ENCODE measurements at places on chromosomes 2 and 18. TPM values are rescaled to one million over a fixed set of nuclear protein-coding genes. Genes with fewer than 3 reads are reported as not detected.

Gene EDAR
- 0.69 TPM for total RNA-seq

- DNase-seq: no peak
Measured at GRCh38 chr2:62806231-62806630, 100.7 kb downstream of the EHBP1 start.

DNA sequence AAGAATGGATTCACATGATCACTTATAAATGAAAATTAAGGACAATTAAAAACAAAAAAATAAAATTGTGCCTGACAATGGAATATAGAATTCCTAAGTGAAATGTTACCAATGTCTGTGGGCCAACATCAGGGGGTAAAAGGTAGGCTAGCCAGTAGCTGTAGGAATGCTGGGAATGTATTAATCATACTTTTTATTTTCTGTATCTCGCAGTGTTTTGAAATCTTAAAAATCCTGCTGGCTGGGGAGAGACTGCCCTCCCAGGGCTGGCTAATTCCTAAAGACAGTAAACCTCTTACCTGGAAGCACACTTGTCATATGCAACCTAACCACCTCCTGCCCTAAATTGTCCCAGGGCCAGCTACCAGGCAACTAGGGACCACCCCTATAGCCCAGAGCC is 69.8 kb downstream of the REV1 start:
- no peak for DNase-seq

- DNase-seq: no peak
Measured at GRCh38 chr18:49723648-49724180, 89.6 kb downstream of the ACAA2 start.

Gene NOL4
- 5.7 TPM for total RNA-seq

Gene EFEMP1
- 43.9 TPM for total RNA-seq

Gene DSEL
- total RNA-seq: 5.9 TPM

Gene CCBE1
- total RNA-seq: 1.1 TPM

DNA sequence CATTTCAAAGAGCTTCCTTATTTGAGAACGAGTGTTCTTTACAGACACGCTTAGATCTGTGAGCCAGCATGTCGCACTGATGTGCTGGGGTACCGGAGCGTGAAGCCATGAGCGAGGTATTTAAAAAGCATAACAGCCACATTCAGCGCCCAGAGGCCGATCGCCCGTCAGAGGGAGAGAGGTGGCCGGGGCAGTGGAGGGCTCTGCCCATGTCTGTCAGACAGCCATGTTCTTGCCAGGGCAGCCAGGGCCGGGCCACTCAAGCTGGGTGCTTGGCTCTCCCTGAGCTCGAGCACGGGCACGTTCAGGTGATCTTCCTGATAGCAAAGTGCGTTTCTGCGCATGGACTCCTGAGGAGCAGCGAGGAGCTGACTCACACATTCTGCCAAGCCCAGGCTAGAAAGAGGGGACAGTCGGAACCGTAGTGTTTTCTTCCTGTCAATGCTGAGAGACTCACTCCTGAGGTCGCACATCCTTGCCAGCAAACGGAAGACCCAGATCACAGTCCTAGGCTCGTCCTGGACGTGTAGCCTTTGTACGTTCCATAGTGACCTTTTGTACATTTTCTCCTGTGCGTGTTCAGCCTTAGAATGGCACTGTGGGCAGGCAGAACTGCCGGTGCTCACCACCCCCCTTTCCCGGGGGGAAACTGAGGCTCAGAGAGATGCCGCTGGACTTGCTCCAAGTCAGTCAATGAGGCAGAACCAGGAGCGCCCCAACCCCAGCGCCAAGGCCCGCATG is 100.7 kb downstream of the NFATC1 start:
- DNase-seq: no peak

GRCh38 chr2:236776695-236777251 is 207.1 kb downstream of the ACKR3 start:
- no peak for DNase-seq

GRCh38 chr2:27025861-27026851 is 6.6 kb upstream of the TMEM214 start:
- no peak for DNase-seq

- DNase-seq: no peak
Measured at GRCh38 chr18:3525870-3526420, 76.0 kb downstream of the TGIF1 start.

Measured in progenitor cell of endocrine pancreas (in vitro differentiated cells).